ENCODE measurements at places on chromosomes 4 and X.

DNA sequence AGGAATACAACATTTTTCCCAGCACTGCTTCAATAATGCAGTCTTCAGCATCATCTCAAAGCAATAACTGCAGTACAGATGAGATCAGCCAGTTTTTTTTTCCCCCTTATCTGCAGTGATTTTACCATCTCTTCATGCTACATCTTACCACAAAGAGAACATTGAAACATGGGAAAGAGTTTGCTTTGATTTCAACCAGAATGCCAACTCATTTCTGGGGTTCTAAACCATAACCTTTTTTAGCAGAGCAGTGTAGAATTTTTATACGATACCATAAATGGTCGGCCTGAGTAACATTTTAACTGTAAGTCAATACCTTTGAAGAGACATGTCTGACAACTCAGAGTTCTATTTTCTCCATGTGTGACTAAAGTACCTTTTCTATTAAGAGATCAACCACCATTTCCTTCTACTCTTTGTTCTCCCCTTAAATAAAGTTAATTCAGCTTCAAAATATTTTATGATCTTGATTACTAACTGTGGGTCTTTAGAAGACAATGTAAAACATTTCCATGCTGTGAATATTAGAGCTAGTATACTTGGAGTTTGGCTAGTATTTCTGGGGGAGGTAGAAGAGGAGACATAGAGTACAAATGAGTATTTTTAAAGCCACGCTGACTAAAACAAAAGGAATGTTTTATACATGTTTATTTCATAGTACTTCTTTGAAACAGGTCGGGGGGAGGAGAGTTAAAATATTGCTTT lies 69.1 kb downstream of the TET2 start:
- no peak for DNase-seq

- DNase-seq = no peak
Observed at GRCh38 chr4:145719752-145720624, 40.0 kb downstream of the C4orf51 start.

DNA sequence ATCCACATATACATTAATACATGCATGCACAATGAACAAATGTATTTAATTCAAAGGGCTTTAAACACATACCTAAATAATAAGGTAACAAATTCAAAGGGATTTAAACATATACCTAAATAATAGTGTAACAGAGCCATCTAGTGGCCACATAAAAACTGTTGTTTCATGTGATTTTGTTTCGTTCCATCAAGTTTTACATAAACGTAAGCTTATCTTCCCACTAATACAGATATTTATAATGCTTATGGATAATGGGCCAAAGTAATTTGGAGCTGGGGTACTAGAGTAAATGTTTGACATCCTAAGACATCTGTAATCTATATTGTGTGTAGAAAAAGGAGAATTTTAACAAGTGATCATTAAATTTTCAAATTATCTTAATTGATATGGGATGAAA lies 82.3 kb downstream of the PRSS12 start:
- DNase-seq = no peak

DNA sequence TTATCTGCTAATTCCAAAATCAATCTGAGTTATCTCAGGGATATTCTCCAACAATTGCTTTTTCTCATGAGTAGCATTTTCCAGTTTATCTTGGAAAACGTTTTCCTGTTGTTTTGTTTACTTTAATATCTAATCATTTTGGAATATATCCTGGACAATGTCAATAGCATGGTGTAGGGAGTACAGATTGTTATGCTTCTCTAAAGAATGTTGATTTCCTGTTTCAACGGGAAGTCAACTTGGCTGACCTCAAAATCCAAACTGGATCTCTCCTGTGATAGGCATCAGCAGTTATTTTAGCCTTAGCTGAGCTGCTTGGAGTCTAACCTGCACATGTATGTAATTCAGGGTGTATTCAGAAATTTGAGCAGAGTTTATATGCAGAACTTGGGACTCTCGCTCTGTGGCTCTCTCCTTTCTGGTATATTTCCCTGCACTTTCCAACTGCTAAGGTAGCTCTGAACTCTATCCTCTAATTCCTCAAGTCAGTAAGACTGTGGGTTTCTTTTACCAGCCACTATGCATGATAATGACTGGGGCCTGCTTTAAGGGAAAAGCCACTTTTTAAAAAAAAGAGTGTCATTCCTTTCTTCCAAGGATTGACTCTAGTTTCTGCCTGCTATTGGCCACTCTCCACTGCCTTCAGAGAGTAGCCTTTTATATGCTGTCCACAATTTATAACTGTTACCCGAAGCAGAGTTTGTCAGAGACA lies 7.7 kb downstream of the PRSS48 start:
- no peak for DNase-seq

GRCh38 chr4:153521999-153522801 lies 56.0 kb downstream of the TMEM131L start:
- no peak for DNase-seq

DNA sequence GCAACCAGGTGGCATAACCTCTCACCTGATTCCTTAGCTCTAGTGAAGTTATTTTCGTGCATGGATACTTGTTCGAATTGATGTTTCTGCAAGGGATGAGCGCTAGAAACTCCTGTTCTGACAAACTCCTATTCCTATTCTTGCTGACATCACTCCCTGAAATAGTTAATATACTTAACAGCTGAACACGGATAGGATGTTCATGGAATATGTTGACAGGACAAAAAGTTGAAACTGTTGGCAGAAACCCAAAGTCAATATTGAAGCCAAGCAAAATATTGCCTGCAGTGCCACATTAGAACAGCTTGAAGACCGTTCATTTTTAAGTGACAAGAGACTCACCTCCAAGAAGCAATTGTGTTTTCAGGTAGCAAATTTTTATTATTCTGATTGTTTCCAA lies at the start of gene KLKB1:
Gene KLKB1 (plus strand): TSS at position 287 of the 400 bp plus-strand sequence. CDS start 689 bp downstream, outside the sequence.
- no peak for DNase-seq

Measured in fibroblast of the conjunctiva (primary cell).